Head of caudate nucleus (tissue), 42 donors: ENCODE measurements at places on chromosomes 6 and 20.

GRCh38 chr6:36334832-36335459 lies 1.7 kb downstream of the BNIP5 start:
- no peak for DNase-seq

- no peak for DNase-seq
These were observed 725 bp downstream of the BTBD3 start for GRCh38 chr20:11918391-11918845.

GRCh38 chr20:3325864-3326263 lies 81.6 kb downstream of the DNAAF9 start:
- no peak for DNase-seq

DNA sequence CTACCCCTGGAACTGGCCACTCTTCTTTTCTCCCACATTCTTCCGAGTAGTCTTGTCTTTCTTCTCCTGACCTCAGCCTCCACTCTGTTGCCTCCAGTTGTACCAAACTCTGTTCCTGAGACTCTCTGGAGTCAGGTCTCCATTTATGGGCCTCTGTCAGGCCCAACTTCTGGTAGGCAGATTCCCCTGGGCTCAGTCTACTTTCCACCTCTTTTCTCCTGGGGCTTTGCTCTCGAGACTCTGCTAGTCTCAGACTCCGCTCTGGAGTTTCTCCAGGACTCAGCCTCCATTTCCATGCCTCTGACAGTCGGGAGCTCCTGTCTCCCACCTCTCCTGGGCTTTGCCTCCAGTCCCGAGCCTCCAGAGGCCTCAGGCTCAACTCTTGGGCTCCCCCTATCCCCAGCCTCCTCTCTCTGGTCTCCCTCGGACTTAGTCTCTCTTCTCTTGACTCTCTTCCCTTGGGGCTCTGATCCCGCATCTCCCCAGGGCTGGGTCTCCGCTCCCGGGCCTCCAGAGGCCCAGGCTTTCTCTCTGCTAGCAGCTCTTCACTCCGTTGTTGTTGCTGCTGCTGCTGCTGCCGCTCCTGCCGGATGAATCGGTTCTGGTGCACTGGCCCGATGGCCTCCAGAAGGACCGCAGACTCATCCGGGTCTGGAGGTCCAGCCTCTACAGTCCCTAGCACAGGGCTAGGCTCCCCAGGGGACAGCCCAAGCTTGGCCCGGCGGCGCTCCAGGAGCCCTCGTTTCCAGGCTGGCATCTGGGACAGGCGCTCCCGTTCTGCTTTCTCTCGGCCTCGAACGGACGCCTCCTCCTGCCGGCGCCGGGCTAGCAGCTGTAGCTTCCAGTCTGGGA lies 1.1 kb downstream of the PPP1R18 start:
- no peak for DNase-seq

- DNase-seq: no peak
These were observed 8.9 kb downstream of the MYT1 start for GRCh38 chr20:64173116-64173515.

DNA sequence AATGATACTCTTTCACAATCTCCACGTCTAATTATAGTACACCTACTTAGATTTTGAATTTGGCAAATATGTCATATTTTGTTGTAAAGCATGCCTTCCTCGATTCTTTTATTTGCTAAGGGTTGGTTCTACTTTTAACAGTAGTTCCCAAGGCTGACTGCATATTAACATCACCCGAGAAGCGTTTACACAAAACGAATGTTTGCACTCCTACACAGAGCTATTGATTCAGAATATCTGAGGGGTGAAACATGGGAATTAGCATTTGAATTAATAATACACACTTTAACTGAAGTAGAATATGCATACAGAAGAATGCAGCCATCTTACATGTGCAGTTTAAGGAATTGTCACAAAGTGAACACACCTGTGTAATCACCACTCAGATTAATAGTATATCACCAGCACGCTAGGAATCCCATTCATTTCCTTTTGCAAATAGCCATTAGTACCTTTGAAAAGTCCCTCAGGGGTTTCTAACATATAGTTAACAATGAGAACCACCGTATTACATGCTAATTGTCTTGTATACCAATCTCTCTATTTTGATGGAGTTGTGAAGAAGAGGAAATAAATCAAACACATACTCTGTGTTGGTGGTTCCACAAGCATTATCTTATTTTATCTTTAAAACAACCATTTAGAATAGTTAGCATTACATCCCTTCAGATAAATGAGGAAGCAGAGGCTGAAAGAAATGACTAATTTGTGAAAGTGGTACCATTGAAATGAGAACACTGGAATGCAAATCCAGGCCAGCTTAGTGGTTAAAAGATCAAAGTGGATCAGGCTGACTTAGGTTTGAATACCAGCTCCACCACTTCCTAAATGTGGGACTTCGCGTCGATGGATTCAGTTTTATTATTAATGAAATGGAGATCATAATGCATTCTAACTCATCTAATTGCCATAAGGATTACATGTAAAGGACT lies 317.6 kb downstream of the HDGFL1 start:
- DNase-seq: no peak

DNA sequence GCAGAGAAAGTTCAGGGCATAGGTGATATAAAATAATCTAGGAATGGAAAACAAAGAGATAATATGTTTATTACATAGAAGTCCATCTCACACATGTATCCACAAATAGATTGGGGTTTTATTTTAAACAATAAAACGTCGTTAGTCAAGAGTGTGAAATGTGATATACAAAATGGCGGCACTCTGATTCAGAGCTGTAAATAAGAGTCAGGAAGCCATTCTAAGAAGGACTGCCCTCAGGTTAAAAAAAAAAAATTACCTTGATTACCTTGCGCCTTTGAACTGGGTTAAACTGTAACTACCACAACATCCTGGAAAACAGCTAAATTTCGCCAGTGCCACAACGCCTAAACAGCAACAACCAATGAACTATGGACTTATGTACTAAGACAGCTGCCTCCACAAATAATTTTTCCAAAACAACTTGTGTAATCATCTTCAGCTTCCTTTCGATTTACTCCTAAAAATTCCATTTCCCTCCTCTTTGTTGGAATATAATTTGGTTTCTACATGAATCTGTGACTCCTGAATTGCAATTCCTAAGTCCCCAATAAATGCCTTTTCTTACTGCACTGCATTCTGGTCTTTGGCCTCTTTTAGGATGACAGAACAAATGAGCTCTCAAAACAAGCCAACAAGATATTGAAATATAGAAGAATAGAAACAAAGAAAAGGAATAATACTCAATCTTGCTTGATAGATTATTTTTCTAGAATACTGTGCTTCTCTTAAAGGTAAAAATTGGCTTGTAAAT lies 1019.5 kb upstream of the MAP3K7 start:
- DNase-seq: no peak

- DNase-seq: no peak
These were observed 400 bp upstream of the SMAP1 start for GRCh38 chr6:70667256-70667710.

DNA sequence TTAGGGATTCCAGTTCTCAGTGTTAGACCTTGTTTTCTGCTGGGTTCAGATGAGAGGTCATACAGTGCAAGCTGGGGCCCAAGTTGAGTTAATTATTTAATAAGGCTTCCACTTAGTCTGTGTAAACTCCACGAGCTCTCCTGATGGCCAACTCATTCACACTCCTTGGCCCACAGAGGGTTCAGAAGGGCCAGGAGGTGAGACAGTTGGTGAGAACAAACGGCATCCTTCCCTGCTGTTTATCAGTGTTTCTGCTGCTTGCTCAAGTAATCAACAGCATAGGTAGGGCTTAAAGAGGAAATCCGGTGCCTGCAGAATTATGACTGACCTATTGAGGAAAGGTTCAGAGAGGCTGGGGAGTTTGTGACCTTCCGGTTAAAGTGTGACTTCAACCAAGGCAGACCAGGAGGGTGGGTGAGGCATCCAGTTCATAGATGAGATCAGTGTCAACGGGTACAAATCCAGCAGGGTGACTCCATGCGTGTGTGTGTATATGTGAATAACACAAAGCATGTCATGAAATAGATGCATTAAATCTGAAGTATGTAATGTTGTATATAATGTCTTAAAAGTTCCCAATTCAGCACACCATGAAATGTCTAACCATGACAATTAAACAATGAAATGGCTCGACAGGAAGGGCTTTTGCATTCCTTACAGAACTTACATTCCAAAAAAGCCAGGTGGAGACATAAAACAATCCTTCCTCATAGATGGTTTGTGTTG lies 37.4 kb upstream of the BCAS1 start:
- DNase-seq: no peak

DNA sequence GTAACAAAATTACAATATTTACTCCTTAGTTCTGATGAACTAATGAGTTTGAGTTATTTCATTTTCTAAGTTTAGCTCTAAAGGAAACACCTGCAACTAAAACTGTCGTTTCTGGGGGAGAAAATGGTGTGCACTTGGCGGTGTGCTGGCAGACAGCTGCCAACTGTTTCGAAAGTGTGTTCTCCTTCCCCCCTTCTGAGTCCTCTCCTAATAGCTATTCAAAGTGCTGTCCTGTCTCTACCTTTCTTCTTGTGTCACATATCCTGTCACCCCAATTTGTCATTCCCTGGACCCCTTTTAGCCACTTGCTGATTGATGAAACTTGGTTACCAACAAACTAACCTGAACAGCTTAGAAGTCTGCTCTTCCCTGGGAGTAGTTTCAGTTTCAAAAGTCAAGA lies 4.9 kb upstream of the UBE2J1 start:
- no peak for DNase-seq

DNA sequence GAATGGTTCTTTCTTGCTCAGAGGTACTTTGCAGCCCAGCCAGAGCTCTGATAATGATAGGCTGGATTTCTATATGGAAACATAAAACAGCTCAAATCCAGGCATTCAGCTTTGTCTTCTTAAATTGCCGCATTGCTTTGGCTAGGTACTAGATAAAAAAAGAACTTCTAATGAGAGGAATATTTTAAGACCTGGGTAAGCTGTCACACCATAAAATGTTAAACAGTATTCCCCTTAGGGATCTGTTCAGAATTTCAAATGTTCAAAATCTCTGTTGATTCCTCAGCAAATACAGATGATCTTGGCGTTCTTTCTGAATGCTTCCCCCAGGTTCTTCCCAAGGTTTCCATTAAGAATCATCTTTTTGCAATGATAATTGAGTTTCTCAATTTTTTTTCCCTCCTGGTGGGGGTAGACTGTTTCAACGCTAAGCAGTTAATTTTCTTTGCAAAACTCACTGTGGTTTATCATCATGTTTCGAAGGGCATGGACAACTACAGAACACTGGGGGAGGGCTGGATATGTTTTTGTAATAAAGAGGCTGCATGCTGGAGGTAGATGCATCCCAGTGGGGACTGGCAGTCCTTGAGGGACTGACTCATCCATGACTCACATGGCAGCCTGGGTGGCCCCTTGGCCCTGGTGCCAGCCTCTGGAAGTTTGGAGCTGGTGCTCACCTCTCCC lies 31.0 kb downstream of the TIAM2 start:
- no peak for DNase-seq
